ENCODE measurements at places on chromosomes 5 and 9.
A peak's percentile ranks its signal among the peaks of the same experiment; 100 is the strongest.

GRCh38 chr9:124733964-124734740 lies 37.0 kb downstream of the NR6A1 start:
- DNase-seq = no peak

DNA sequence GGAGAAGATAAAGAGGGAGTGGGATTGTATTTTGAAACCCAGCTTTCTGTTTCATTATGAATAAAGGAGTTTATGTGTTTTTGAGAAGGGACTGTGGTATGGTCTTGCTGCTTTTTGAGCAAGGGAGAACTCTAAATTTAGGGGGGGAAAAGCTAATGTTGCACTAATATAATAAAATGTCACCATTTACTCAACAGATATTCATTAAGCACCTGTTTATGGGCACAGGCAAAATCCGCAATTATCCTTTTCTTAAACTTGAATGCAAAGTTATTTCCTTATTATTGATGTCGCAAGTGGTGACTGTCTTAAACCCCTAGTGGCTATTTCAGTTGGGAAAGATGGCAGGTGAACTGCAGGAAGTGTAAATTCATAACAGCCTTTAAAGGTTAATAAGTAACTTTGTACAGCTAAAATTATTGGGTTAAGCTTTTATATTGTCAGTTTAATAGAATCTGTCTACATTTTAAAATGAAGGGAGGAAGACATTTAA lies 1.5 kb downstream of the CDC42SE2 start:
- DNase-seq = peak; percentile 77

- DNase-seq = no peak
Measured at GRCh38 chr5:56429110-56429561, 196.0 kb upstream of the ANKRD55 start.

DNA sequence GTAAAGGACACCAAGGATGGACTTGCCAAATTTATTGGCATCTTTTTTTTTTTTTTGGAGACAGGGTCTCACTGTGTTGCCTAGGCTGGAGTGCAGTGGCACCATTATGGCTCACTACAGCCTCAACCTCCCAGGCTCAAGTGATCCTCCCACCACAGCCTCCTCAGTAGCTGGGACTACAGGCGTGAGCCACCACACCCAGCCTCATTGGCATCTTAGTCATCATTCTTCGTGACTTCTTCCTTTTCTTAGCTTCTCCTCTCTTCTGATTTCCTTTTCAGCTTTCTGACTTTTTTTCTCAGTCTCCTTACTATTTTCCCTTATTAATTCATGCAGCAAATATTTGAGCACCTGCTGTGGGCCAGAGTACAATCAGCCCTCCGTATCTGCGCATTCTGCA lies 6.1 kb downstream of the MAML1 start:
- no peak for DNase-seq

DNA sequence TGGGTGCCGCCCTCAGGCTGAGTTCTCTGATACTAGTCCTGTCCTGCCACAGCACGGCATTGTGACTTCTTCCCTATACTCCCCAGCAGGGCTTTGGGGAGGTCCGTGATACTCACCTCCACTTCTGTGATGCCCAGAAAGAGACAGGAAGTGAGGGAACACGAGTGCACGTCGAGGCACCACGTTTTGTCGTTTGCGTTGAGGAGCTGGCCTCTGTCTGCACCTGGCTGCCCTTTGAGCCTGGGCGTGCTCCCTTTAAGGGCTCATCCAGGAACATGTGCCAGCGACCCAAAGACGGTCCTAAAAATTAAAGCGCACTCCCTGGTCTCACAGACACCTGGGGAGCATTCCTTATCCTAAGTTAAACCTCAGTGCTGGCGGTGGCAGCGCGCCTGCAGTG lies 8.7 kb upstream of the IRX4 start:
- no peak for DNase-seq

GRCh38 chr5:122704247-122705036 lies 70.4 kb upstream of the SNX2 start:
- DNase-seq = no peak

DNA sequence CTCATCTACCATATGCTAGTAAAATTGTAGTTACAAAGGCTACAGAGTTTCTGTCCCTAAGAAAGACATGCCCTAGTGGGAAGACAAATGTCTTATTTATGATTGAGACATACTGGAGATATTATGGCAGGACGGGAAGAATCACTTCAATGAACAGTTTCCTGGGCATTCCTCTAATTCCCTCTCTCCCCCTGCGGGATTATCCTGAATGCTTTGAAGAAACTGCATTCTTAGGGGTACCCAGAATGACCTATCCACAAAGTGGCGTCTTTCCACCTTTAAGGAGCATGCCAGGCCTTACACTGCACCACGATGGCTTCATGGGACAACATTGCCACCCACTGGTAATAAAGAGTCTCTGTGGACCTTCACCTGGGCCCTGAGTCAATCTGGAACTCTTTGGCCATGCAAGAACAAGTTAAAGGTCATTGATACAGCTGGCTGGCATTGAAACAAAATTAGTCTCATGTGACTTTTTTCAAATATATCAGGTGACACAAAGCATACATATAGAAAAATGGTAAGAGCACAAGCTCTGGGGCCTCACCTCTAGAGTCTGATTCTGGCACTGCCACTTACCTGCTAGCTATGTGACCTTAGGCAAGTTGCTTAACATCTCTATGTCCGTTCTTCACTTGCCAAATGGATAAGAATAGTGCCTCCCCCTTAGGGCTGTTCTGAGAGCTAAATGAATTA lies 32.0 kb downstream of the ANKRD55 start:
- peak; percentile 64 for DNase-seq

DNA sequence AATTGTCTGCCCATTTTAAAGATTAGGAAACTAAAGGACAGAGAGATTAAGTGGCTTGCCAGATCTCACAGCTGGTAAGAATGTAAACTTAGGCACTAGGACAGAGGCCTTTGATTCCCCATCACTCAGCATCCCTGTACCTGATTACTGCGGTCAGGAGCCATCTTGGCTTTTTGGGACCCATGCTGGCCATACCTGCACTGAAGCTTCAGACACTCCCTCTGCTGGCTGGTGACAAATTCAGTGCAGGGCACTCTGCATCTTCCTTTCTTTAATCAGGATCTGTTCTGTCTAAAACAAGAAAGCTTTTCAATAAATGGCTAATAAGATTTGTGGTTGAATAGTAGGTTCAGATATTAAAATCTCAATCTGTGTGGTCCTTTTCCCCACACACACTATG lies 215.5 kb upstream of the RORB start:
- DNase-seq = peak; percentile 9

GRCh38 chr5:168393773-168394172 lies 92.5 kb upstream of the RARS1 start:
- no peak for DNase-seq
